ENCODE measurements at places on chromosomes 3 and 15.

- no peak for DNase-seq
Observed at GRCh38 chr15:59896663-59897074, 107.4 kb upstream of the FOXB1 start.

- DNase-seq: no peak
Observed at GRCh38 chr3:120244834-120245225, 40.2 kb downstream of the GPR156 start.

DNA sequence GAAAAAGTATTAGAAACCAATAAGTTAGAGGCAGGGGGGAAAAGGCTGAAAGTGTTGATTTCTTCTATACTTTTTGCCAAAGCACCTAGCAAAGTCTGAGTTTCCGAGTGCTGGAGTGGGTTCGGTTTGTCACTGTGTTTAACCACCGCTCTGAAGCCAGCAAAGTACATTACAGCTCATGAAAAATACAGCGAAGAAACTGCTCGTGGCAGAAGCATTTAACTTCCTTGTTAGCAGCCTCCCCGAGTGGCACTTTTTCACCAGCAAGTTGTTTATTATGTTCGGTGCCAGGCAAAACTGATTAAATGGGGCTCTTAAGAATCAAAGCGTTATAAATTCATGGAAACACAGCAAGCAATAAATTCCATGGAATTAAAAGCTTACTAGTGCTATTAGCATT, 313.6 kb downstream of the FOXP1 start:
- no peak for DNase-seq

GRCh38 chr3:46479021-46479420, 14.3 kb upstream of the LTF start:
- no peak for DNase-seq

DNA sequence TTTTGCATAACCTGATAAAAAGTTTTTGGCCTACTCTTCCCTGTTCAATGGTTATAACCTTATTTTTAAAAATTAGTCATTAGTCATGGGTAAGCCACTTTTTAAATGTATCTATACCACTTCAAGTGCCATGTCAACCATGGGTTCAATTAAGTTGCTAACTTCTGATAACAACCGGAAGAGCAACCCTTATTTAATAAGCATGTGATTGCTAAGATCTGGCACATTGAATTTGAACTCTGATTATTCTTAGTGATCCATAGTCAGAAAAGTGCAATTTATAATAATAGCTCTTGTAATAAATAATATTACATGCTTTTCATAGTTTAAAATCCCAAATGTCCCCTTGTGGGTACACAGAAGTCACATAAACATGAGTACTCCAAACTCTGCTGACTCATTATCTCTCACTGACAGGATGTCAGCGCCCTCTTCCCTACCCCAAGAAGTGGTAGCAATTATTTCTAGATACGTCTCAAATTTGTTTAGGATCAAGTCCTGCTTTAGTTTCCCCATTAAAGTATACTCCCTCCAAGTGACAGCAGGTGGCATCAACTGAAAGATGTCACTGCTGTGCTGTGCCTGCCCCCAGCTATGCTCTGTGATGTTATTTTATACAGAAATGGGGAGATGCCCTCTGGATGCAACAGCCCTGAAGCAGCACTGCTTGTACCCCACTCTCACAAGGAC, 18.6 kb downstream of the SAMD7 start:
- DNase-seq: no peak

DNA sequence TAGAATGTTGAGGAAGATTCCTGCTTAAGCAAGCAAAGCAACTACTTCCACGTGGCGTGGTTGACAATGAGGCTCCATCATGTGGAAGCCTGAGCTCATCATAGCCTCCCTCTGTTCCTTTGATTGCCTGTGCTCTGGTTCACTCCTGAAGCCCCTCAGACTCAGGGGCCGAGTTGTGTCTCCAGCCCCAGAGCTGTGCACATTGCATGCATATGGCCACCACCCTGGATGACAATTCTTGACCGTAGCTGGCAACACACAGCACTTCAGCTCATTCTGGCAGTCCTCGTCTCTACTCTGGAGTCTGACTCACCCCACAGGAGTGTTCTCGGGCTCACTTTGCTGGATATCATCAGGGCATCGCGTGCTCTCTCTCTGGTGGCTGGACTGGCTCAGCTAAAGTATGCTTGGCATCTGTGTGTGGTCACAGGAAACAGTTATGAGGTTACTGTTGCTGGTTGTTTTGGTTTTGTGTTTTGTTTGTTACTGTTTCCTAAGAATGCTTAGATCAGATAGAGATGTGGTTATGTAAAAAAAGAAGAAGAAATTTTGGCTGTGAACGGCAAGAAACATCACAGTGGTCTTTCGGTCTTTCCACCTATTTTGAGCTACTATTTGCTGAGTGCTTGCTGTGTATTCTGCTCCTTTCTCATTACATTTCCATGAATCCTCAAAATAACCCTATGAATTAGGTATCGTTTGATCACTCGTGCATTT, 41.6 kb upstream of the MRPS22 start:
- DNase-seq: no peak

- no peak for DNase-seq
Observed at GRCh38 chr3:69065318-69065964, 13.3 kb upstream of the TMF1 start.

DNA sequence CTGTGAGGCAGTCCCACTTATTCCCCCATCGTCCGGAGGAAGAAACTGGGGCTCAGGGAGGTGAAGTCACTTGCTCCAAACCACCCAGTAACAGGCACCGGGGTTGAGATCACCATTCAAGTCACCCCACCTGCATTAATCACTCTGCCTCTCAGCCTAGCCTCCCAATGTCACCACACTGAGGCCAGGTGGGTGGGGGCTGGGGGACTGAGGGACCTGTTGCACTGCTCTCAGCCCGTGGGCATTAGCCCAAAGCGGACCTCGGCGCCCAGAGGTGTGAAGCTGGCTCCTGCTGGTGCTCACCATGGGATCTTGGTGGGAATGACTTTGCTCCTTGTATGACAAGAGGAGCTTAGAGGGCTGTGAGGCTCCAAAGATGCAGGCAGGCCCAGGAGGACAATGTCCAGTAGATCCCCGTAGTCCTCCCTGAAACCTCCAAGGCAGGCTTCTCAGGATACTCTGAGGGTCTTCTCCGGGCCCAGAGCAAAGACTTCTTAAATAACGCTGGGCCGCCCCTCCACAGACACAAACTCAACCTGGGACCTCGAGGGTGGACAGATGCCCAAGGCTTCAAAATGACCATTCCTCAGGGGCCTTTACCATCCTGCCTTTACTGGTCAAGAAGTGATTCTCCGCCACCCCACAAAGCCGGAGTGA, 1.7 kb downstream of the NT5DC2 start:
- DNase-seq: no peak

- DNase-seq: no peak
Observed at GRCh38 chr3:9761919-9762318, 7.8 kb downstream of the CAMK1 start.

GRCh38 chr3:143825513-143825912, 22.8 kb downstream of the SLC9A9 start:
- no peak for DNase-seq

DNA sequence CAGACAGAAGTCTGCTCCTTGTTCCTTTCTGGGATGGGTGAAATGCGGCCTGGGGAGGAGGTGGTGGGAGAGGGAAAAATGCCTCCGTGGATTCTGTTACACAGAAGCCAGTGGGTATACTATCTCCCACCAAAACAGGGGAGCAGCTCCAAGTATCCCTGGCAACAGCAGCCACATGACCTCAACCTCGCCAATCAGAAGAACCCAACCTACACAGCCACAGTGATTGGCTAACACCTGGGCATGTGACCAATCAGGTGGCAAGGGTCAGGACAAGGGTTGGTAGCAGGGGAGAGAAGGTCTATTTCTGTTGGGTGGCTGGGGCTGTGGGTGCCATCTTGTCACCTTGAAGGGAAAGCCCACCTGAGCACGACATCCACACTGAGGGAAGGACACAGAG, 9.1 kb upstream of the ACAD9 start:
- DNase-seq: no peak

DNA sequence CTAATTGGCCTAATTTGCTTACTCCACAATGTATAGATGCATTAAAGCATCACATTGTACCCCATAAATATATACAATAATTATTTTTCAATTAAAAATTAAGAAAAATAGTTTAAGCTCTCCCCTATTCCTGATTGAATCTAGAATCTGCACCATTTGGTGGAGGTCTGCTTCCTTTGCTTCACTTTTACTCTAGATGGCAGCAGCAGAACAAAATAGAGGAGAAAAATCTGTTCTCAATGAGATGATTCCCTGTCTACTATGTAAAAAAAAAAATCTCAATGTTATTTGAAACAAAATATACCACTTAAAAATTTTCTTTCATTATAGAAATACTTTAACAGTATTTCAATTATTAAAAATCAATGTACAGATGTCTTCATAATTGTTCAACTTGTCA, 109.6 kb upstream of the FXR1 start:
- no peak for DNase-seq

DNA sequence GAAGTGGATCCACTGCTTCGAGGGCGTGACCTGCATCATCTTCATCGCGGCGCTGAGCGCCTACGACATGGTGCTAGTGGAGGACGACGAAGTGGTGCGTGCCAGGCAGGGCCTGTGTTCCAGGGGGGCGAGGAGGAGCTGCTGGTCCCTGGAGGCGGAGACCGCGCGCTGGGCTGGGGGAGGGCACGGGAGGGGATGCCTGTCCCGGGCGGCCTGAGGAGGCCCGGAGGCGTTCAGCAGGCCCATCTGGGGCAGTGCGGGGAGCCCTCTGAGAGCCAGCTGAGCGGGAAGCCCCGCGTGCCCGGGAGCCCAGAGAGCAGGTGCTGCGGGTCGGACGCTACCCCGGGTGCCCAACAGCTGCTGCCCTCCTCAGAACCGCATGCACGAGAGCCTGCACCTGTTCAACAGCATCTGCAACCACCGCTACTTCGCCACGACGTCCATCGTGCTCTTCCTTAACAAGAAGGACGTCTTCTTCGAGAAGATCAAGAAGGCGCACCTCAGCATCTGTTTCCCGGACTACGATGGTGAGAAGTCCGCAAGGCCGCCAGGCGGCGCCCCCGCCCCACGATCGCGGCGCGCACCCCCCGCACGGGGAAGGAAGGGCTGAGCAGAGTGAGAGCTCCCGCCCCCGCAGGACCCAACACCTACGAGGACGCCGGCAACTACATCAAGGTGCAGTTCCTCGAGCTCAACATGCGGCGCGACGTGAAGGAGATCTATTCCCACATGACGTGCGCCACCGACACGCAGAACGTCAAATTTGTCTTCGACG, 2.9 kb downstream of the GNAT1 start:
- DNase-seq: peak; percentile 80

DNA sequence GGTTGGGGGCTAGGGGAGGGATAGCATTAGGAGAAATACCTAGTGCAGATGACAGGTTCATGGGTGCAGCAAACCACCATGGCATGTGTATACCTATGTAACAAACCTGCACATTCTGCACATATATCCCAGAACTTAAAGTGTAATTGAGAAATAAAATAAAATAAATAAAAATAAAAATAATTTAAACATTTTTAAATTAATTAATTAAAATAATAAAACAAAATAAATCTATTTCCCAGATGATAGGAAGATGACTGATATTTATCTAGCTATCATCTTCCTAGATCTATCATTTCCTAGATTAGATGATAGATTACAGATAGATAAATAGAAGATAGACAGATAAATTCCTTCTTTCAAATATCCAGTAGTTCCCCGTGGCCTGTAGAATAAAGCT, 137.3 kb downstream of the OCA2 start:
- no peak for DNase-seq

GRCh38 chr15:68615301-68615700, 36.5 kb downstream of the CORO2B start:
- DNase-seq: no peak

DNA sequence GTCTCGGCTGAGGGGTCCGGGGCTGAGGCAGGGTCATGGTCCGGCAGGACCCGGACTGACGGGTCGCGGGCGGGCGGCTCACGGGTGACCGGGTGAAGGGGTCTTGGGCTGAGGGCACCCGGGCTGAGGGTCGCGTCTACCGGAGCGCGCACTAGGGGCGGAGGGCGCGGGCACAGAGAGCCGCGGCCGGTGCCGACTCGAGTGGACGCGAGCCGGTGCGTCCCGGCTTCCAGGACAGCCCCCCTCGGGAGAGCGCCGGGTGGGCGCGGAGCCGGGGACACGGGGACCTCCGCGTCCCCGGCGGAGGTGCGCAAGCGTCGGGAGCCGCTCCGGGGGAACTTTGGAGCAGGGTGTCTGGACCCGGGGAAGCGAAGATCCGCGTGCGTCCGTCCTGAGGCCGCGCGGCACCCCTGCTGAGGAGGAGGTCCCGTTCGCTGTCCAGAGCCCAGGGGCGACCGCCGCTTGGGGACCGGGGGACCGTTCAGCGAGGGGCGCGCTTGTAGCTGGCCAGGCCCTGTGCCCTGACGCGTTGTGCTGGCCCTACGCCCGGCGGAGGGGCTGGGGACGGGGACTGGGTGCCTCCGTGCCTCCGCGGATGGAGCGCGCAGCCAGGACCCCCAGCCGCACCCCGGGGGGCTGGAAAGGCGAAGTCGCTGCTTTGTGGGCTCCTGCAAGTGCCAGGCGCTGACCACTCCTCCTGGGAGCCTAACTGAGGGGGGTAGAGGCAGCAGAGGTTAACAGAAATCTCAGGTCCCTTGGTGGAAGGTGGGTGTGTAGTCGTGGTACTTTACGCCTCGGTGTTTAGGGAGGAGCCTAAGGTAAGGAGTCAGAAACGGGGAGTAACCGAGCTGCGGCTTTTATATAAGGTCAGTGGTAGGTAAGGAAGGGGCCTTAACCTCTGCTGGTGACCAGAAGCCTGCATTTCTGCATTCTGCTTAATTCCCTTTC, at the start of gene PPARG:
Gene PPARG (plus strand): TSS at position 889 of the 948 bp plus-strand sequence. CDS start 90,642 bp downstream, outside the sequence.
- no peak for DNase-seq

GRCh38 chr15:41691471-41691870, 31.3 kb downstream of the MGA start:
- DNase-seq: no peak

GRCh38 chr3:19543212-19543841, 390.7 kb downstream of the EFHB start:
- DNase-seq: no peak

DNA sequence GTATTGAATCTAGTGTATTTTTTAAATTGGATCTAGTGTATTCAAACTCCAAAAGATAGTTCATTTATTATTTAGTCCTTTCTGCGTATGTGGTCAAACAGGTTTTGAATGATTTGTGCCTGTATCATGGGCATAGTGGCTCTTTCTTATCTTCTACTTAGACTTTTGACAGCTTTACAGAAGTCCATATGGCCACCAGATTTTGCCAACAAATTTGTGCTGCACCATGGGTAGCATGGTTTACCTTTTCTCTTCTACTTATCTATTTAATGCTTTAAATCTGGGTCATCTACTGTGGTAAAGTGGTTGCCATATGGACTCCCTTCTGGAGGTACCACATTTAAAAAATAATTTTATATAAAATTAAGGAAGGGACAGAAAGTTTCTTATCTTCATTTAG, 66.9 kb upstream of the CADM2 start:
- no peak for DNase-seq

GRCh38 chr3:116140100-116140689, 305.1 kb downstream of the LSAMP start:
- DNase-seq: no peak
